ENCODE measurements at places on chromosomes 2 and 18. TPM values are rescaled to one million over a fixed set of nuclear protein-coding genes. Genes with fewer than 3 reads are reported as not detected.

- peak; percentile 49 for DNase-seq
Observed at GRCh38 chr2:221943076-221943810, 355.6 kb downstream of the PAX3 start.

DNA sequence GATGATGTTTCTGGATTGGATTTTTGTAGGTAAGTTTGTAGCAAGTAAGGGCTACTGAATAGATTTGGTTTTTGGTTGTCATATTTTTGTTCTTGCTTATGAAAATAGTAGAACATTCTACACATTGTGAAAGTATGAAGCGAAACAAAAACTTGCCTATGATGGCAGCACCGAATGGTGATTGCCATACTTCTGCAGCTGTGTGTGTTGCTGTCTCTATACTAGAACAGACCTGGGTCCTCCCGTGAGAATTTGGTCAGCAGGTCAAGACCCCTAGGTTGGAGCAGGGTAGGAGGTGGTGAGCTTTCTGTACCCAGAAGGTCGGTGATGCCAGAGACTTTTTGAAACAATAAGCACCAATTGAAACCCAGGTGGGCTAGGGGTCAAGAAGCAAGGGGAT is 322.6 kb downstream of the PRKCE start:
- DNase-seq = no peak

DNA sequence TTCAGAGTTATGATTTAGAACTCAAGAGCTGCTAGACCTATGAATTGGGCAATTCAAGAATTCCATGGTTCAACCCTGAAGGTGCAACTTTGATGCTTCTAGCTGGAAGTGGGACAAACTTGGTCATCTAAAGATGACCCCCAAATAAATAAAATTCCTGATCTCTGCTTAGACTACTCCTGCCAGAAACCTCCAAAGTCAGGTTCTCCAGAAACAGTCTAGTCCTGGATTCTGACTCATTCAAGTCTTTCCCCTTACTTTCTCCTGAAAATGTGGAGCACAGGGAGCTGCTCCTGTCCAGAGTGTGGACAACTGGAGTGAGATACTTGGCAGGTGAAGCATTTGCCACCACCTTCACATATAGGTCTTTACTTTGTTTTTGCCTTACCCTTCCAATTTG is 557.7 kb upstream of the TNP1 start:
- no peak for DNase-seq

DNA sequence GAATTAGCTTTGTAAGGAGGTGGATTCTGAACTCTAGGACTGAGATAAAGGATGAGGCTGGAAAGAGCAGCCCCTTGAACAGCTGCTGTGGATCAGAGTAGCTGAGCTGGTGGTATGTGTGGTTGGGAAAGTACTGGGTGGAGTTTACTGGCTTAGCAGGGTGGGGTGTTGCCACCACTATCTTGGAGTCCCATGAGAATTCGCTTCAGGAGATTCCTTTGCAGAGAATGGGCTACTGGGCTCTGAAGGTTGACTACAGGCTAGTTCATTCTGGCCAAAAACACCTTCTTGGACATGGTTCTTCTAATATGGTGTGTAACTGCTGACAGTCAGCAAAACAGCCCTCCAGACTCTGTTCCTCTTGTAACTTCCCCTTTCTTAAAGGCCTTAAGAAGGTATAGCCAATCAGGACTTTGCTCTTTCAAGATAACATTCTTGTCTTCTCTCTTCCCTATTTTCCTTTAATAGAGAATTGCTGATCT is 52.7 kb downstream of the TET3 start:
- no peak for DNase-seq

DNA sequence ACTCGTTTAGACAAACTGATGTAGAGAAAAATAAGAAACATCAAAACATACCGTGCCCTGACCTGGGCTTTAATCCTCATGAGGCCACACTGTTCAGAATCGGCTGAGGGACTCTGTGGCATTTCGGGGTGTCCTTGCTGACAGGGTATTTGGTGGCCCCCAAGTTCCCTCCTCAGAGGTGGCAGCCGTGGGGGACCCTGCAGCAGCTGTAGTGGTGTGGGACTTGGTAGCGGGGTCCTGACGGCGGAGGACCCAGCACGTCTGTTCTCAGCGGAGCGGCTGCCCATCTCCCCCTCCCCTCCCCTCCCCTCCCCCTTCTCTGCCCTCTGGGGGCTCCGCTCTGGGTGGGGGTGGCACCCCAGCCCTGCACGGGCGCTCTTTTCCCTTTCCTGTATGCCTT is 18.4 kb downstream of the KCNG2 start:
- no peak for DNase-seq

GRCh38 chr2:239724194-239724849 is 300.8 kb downstream of the NDUFA10 start:
- peak; percentile 50 for DNase-seq

GRCh38 chr2:112848833-112849232 is 12.3 kb upstream of the IL1B start:
- no peak for DNase-seq

DNA sequence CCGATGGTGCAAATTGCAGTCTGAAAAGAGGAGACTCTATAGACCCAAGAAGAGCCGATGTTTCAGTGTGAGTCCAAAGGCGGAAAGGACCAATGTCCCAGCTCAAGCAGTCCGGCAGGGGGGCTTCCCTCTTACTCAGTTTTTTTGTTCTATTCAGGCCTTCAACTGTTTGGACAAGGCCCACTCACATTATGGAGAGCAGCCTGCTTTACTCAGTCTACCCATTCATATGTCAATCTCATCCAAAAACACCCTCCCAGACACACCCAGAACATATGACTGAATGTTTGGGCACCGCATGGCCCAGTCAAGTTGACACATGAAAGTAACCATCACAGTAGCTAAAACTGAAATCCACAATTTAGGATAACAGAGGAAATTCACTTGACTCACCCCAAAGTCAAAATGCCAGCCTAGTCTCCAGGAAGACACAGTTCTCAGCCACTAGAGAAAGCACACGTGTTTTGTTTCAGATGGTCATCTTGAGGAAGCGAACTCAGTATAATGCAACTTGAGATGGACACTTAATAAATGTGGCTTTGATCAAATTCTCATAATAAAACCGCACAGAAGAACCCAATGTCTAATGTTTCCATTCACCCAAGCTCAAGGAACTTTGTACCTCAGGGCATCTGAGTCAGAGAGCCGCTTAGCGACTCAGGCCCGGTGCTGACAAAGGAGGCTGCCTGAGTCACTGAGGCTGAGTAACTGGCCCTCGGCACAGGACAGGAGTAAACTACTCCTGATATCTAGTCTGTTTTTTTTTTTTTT is 2.4 kb downstream of the FHL2 start:
- DNase-seq = no peak

DNA sequence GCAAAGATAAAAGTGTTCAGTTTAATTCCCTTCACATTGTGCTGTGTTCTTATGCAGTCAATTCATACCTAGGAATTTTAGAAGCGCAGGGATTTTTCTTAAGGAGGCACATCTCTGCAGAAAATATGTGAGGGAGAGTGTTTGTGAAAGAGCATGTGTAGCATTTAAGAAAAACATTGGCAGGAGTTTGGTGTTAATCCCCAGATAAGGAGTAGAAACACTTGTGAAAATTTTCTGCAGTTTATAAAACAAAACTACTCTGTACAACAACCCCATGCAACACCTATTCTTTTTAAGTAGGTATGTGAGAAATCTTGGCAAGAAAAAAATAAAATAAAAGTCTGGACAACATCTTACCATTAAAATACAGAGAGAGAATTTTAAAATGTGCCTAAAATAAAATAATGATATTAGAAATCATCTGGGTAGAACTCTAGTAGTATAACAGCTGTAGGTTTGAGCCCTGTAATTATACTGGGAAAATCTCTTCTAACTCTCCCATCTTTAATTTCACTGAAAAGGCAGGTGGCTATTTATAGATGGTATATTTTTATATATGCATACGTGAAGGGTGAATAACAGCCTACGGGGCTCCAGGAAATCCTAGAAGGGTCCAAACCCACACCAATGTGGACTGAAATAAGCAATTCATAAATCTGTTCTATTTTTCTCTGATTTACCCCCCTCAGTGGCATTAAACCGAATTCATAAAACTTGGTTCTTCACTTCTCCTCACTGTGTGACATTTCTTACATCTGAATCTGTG is 6.6 kb downstream of the FZD7 start:
- no peak for DNase-seq

DNA sequence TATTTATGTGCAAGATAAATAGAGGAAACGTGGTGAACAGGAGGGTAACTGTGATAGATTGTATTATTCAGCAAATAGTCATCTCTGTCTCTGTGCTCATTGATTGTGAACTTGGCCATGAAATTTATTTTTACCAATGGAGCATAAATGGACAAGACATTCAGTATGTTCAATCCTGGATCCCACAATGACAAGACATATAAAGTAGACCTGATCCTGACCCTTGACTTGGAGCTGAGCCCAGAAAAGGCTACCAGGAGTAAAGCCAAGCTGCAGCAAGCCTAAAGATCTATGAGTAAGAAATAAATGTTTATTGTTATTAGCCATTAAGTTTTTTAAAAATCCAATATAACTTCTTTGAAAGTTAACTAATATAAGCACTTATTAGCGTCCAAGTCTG is 531.2 kb downstream of the PIK3C3 start:
- no peak for DNase-seq

GRCh38 chr2:216923706-216924105 is 63.8 kb upstream of the TNP1 start:
- DNase-seq = no peak

- DNase-seq = no peak
Observed at GRCh38 chr18:25225151-25225550, 126.8 kb downstream of the ZNF521 start.

GRCh38 chr2:48198371-48198770 is 292.1 kb upstream of the FBXO11 start:
- no peak for DNase-seq

DNA sequence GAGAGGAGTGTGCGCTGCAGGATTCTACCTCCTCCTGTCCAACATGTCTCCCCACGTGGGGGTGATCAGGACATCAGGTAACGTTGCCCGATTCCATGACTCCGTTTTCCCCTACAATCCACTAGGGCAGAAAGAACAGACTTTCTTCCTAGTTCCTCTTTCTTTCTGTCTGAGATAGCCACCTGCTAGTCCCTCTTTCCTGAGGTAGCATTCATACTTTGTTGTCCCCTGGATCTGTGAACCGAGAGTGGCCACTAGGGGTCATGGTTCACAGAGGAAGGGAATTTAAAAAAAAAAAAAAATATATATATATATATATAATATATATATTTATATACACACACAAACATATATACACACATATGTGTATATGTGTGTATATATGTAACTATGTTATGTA is 210.0 kb upstream of the ZNF521 start:
- no peak for DNase-seq

GRCh38 chr2:10868465-10869314 is 43.0 kb upstream of the KCNF1 start:
- no peak for DNase-seq

DNA sequence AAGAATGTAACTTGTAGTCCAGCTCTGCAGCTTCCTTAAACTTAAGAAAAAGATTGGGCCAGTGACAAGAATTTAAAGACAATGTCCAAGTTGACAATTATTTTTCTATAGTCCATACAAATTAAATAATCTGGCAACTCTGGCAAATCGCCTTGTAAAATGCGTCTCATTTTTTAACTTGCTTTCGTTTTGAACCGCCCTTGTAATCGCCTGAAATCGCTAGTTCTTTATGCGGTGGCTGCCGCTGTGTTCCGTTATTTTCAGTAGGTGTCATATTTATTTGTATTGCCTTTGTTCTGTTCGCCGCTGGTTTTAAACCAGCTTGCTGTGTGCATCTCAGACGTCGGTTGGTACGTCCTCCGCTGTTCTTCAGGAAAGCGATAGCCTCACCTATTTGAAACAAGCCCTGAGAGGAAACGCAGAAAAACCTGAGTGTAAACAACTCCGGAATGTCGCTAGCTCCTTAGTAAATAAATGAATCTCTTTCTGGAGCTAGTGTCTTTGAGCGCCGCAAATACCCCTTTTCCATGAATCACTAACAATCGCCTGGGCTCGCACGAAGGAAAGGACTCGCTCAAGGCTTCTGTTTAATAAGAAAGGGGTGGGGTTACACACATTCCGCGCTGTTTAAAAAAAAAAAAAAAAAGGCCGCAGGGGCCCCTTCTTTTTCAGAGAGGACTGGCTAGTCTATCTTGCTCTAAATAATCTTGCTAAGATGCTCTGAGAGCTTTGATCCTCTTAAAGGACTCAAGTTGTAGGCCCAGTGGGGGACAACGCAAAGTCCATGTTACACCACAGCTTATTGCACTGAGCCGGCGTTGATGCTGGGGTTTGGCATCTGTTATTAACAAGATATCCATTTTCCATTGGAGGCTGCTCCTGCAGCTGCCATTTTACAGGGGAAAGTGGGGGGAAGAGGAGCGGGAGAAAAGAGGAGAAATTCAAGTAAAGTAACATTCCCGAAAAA is 3.0 kb downstream of the HOXD8 start:
- DNase-seq = no peak

GRCh38 chr2:148577845-148578492 is 66.6 kb upstream of the EPC2 start:
- no peak for DNase-seq

DNA sequence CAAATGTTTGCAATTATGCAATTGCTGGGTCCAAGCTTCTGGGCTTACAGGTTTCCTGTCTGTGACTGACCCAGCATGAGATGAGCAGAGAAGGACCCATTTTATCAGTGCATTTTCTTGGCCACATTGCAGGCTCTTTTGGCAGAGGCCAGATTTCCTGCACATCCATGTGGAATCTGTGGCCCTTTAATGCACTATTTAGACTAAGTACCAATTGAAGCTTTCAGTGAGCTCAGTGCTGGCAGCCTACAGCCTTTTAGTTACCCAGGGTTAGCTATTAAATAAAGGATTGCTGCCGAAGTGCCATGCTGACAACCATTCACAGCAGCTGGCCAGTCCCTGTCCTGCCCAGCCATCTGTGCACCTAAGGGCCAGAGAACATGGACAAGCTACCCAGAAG is 165.0 kb downstream of the ANKRD30B start:
- DNase-seq = no peak

- no peak for DNase-seq
Observed at GRCh38 chr2:237322564-237322963, 91.4 kb downstream of the COL6A3 start.

- DNase-seq = no peak
Observed at GRCh38 chr2:8412082-8412481, 269.8 kb upstream of the ID2 start.

GRCh38 chr2:177669625-177670330 is 277.2 kb downstream of the AGPS start:
- DNase-seq = no peak

DNA sequence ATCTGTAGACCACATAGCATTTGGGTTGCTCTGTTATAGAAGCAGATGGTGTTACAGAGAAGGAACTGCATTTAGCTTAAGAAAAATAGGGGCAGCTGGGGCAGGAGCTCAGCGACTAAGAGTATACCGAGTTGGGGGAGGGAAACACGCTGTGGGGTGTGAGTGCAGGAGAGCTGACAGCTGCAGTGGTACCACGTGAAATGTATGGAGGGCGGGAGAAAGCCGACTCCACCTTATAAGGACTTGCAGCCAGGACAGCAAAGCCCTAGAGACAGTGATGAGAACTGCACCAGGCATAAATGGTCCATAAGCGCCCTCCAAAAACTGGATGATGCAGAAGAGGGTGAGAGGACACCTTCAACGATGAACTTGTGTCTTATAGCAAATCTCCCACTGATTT is 237.6 kb downstream of the PRKCE start:
- no peak for DNase-seq

Gene SEH1L
- 22.8 TPM for total RNA-seq

Gene DUSP2
- total RNA-seq = 5.2 TPM

Gene ST6GAL2
- total RNA-seq = 23.0 TPM

Gene KATNAL2
- total RNA-seq = 7.5 TPM

Gene FBXO48
- total RNA-seq = 1.3 TPM

Gene SCN1A
- total RNA-seq = 119 TPM

Data from spinal cord (tissue), 10 donors.